ENCODE measurements at places on chromosomes 11 and 22. TPM values are rescaled to one million over a fixed set of nuclear protein-coding genes. Genes with fewer than 3 reads are reported as not detected.

GRCh38 chr22:22692707-22693530 lies 48.5 kb downstream of the GGTLC2 start:
- H3K4me3 ChIP-seq: no peak overlapping the region
- peak overlapping the region; percentile 91 for H3K27ac ChIP-seq
- peak; percentile 86 for DNase-seq
- no peaks in the 10 kb centered on the region for H3K36me3 ChIP-seq
- no peaks in the 10 kb centered on the region for H3K27me3 ChIP-seq

DNA sequence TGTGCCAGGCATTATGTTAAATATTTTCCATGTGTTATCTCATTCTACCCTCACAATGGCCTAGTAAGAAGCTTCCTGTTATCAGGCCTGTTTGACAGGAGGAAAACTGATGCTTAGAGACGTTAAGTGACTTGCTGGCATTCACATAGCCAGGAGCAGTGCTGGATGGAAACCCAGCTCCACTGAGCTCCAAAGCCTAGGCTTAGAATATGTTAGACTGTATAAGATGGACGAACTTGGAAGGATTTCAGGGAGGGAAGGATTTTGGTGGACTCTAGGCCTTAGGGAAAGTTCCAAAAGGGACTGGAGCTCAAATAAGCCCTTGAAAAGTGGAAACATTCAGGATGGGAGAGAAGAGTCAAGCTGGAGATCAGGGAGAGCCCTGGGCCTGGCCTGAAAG lies 2.1 kb downstream of the CD44 start:
- peak overlapping the region; percentile 51 for H3K27ac ChIP-seq
- H3K27me3 ChIP-seq: no peaks in the 10 kb centered on the region
- no peaks in the 10 kb centered on the region for H3K4me1 ChIP-seq
- no peak for DNase-seq
- H3K4me3 ChIP-seq: peak overlapping the region; percentile 68

DNA sequence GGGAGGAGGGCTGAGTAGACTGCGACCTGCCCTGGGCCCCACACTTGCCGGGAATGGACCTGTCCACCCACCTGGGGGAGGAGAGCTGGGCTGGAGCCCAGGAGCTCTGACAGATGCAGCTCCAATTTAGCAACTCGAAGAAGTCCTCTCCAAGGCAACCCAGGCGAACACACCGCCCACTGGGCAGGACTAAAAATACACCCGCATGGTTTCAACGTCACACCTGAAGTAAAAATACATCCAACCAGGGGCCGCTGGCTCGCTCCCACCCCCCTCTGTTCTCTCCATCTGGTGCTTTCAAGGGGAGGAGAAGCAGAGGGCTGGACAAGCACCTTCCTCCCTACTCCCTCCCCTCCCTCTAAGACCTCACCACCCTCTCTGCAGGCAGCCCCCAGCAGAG lies 119.9 kb downstream of the FEZ1 start:
- H3K4me3 ChIP-seq: no peak overlapping the region
- no peaks in the 10 kb centered on the region for H3K27me3 ChIP-seq
- no peak for DNase-seq
- H3K36me3 ChIP-seq: no peaks in the 10 kb centered on the region
- no peaks in the 10 kb centered on the region for H3K4me1 ChIP-seq

- no peaks in the 10 kb centered on the region for H3K4me1 ChIP-seq
- H3K4me3 ChIP-seq: no peak overlapping the region
- no peak overlapping the region for H3K27ac ChIP-seq
- no peaks in the 10 kb centered on the region for H3K27me3 ChIP-seq
Measured at GRCh38 chr11:69487849-69488542, 6.5 kb downstream of the LINC01488 start.

DNA sequence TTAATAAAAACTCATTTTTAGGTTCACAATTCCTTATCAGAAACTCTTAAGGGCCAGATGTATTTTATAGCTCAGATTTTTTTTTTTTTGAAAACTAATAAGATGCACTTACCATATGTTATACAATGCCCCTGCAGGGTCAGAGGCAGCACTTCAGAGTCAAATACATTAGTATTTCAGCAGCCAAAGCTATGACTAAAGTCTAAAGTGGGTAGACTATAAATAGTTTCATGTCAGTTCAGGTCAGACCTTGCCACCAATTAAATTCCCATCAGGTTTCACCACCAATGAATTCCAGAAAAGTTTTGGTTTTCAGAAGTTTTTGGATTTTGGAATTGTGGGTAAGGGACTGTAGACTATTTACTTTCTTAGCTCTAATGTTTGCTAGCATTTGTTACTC lies 75.9 kb downstream of the FAM83F start:
- peaks cover 11% of the 10 kb centered on the region for H3K4me1 ChIP-seq
- H3K36me3 ChIP-seq: no peaks in the 10 kb centered on the region
- H3K4me3 ChIP-seq: no peak overlapping the region
- DNase-seq: no peak
- no peaks in the 10 kb centered on the region for H3K27me3 ChIP-seq
- no peak overlapping the region for H3K27ac ChIP-seq

GRCh38 chr22:27574651-27575050 lies 226.9 kb downstream of the MN1 start:
- no peak overlapping the region for H3K27ac ChIP-seq
- H3K4me1 ChIP-seq: no peaks in the 10 kb centered on the region
- H3K4me3 ChIP-seq: no peak overlapping the region
- no peak for DNase-seq
- H3K27me3 ChIP-seq: no peaks in the 10 kb centered on the region

The TUBA8 gene
- 4.8 TPM for total RNA-seq

The OR52E5 gene
- not detected for total RNA-seq

The POU2AF2 gene
- total RNA-seq: not detected
